ENCODE measurements at places on chromosomes 3 and 15.
A peak's percentile ranks its signal among the peaks of the same experiment; 100 is the strongest.

GRCh38 chr15:67897646-67898339 lies 57.9 kb upstream of the RNU6-1 start:
- DNase-seq: no peak

DNA sequence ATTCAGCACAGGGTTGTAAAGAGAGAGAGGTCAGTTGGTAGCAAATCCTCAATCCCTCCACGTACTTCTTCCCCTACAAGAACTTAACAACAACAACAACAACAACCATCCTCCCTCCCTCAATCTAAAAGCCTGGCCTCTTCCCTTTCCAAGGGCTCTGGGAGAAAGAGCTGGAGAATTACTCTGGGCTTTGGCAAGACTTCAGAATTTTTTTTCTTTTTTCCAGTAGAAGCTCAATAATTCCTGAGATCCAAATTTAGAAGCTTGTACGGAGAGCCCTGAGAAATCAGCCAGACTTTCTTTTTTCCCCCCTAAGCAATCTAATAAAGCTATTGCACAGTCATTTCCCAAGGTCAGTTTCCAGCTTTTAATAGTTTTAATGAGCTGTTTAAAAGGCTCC lies 95.8 kb upstream of the CACNA2D3 start:
- DNase-seq: no peak

DNA sequence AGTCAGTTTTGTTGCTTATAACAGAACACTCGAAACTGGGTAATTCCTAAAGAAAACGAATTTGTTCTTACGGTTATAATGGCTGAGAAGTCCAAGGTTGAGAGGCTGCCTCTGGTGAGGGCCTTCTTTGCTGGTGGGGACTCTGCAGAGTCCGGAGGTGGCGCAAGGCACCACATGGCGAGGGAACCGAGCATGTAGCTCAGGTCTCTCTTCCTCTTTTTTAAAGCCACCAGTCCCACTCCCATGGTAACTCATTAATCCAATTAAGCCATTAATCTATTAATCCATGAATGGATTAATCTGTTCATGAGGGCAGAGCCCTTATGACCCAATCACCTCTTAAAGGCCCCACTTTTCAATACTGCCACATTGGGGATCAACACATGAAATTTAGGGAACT lies 50.0 kb downstream of the ROPN1B start:
- DNase-seq: no peak

GRCh38 chr3:62128051-62128450 lies 245.3 kb downstream of the FEZF2 start:
- no peak for DNase-seq

DNA sequence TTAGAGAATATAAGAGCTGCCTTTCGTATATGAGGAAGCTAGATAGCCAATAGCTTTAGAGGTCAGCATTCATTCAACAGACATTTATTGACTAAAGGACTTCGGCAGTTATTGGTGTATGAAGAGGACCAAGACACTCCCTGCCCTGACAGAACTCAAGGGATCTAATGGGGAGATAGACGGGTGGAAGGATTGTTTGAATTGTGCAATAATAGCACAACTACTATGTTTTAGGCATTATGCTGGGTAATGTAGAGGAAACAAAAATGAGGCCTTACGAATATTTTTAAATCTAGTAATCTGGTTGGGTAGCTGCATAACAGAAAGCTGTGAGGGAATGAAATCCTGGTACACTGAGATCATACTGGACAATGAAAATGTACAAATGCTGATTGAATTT lies 5.0 kb downstream of the LRCH3 start:
- DNase-seq: no peak

GRCh38 chr3:108171106-108171505 lies 51.1 kb downstream of the IFT57 start:
- no peak for DNase-seq

DNA sequence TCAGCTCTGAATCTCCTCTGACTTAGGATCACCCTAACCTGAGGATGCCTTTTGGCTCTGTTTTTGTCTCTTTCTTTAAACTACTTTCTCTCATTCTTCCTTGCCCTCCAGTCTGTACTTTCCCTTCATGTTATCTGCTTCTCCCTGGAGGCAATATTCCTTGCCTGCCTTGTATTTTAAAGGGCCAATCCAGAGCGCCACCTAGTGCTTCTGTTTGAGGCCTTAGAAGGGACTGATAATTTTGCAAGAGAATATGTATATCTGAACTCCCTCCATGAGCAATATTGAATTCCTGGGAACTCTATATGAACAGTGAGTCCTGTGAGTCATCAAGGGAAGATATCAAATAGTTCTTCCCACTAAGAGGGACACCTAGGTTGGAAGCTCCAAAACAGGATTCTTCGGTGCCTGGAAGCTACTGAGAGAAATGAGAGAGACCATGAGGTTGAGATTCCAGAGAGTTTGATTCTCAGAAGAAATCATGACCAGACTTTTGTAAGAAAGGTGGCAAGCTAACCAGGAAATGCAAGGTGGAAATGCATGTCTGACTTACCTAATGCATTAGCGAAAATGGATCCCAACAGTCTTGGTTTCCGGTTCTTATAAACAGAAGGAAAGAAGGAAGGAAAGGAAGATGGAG lies 203.8 kb upstream of the CD96 start:
- peak; percentile 70 for DNase-seq

DNA sequence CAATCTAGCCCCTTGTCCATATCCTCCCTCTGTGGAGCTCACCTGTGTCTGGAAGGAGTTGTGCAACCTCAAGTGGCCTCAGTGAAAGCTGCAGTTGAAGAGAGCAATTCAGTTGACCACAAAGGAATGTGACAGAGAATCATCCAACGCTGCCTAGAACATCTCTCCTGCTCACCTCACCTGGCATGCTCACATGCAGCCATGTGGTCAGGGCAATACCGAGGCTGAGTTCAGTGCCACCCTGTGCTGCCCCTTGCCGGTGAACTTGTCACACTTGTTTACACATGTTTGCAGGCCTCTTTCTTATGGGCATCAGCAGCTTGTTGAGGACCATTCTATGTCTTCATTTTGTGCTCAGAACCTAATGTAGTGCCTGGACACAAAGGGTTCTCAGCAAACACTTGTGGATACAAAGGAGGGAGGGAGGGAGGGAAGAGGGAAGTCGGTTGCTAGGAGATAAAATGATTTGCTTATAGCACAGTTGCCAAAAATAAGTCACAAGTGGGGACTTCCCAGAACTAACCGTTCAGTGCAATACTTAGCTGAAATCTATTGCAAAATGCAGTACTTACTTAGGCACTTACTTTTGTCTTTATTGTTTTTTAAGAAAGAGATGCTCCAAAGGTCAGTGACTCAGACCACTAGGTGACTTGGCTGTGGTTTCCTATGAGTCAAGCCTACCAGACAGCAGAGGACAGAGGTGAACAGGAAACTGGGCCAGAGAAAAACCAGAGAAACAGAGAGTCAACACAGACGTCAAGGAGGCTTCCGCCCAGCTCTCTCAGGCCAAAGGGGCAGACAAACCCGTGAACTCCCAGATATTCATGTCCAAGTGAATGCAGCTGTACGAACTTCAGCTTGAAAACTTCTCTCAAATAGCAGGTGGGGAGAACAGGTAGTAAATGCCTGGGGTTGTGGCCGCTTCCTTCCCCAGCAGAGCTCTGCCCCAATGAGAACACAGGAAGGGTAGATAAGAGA lies 227.8 kb upstream of the CTNNB1 start:
- no peak for DNase-seq

- DNase-seq: no peak
Observed at GRCh38 chr3:64213962-64214379, 11.3 kb downstream of the PRICKLE2 start.

- DNase-seq: no peak
Observed at GRCh38 chr3:136938334-136938733, 19.4 kb upstream of the IL20RB start.

- DNase-seq: no peak
Observed at GRCh38 chr15:58307313-58307961, 124.4 kb upstream of the LIPC start.

DNA sequence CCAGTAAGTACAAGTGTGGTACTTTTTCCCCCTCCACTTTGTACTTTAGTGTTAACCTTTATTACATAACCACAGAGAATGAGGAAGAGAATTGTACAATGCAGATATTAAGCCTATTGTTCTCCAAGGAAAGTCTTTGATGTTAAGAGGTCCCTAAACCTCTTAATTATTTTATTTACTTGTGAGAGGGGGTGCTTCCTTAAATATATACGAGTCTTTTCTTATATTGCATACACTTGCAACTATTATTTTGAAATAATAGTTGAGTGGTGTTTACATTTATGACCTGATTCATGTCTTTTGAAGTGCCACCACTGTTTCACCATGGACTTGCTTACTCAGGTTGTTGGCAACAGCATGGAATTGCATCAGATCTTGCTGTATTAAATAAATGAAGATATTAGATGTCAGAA lies 10.1 kb downstream of the USP3 start:
- no peak for DNase-seq

- DNase-seq: no peak
Observed at GRCh38 chr3:58837141-58837843, 170.7 kb upstream of the FAM3D start.

GRCh38 chr3:152305075-152305474 lies 36.3 kb downstream of the MBNL1 start:
- DNase-seq: no peak

GRCh38 chr3:39264053-39264452 lies 15.8 kb downstream of the CX3CR1 start:
- no peak for DNase-seq

DNA sequence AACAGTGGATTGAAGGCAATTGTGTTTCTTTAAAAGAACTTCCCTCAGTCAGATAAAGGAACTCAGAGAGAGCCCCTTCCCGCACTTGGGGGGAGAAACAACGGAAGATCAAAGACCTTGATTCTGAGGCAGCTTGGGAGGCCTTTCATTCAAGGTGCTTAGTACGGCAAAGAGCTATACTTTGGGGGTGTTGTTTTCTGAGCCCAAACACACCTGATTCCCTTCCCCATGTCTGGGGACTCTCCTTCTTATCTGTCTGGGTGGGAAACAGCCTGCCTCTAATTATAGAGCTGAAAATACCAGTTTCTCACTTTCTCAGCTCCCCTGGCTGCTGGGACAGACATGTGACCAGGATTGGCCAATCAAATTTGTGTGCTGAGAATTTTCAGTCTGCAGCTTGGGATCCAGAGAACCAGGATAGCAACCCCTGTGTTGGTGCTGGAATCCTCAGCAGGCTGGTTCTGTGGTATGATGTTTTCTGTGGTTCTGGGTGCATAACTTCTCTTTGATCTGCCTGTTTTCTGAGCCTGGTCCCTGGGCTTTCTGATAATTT lies 19.4 kb upstream of the IQCF6 start:
- DNase-seq: no peak

DNA sequence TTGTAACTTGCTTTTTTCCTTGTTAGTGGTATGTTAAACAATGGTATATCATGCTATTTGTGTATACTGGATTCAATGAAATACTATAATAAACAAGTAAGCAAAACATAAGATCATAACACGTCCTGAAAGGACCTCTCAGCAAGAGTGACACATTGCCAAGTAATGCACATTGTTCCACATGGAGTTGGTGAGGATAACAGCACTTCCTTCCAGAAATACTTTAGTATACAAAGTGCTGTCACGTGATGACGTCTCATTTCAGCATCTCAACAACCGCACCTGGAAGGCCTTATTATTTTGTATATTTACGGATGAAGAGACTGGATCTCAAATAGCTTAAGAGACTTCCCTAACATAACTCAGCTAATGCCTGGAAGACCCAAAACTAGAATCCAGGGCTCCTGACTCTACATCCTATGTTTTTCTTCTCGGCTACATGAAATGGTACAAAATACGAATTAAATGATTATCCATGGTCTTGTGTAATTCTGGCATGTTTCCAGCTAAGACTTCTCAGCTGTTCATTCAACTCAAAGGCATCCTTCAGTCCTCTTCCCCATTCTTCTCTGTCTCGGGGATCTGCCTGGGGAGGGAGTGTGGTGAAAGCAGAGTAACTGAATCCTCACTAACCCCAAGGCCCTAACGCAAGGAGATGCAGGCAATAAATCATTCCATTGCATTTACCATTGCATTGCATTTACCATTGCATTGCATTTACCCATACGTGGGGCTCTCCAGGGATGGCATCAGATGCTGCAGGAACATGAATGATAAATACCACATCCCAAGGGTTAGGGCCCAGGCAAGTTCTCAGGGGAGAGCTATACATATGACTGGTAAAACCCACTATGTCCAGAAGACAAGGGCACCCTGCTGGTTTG lies 79.2 kb downstream of the LIPC start:
- DNase-seq: no peak

Data from activated effector memory CD4-positive, alpha-beta T cell treated with anti-CD3 and anti-CD28 coated beads, Interleukin-2, amount 50 U/mL, for 16 hours (primary cell).